Progenitor cell of endocrine pancreas (in vitro differentiated cells): ENCODE measurements at places on chromosomes 11 and 22.

- DNase-seq: no peak
Measured at GRCh38 chr22:37320726-37321677, 38.7 kb downstream of the CYTH4 start.

DNA sequence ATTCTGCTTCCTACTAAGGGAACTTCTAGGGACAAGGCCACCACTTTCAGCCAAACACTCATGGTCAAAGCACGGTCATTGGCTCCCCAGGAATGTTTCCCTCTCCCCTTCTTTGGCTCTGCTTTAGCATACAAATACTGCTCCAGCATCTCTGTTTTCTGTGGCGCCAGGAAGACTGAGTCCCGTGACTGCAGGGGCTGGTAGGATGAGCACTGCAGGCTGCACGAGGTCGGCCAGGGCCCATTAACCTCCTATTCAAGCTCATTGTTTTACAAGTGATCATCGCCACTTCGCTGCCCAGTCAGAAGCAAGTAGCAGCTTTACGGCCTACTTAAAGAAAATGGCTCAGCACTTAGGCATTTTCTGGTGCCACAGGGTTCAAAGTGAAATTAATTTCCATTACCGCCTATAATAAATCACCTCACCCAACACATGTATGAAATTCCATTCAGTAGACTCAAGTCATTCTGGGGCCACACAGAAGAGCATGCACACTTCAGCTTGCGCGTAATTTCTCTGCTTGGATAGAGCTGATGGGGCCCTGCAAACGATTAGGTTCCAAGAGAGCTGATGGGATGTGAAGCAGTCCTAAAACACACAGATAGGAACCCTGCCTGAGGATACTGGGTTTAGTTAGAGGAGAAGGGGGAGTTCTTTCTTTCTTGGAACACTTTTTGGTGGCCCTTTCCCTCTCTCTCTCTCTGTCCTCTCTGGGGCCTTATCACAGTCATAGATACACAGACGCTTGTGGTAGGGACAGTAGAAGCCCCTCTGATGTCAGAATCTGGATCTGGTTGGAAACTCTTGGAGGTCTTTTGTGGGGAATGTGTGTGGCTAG lies 173.7 kb downstream of the KIF18A start:
- no peak for DNase-seq

DNA sequence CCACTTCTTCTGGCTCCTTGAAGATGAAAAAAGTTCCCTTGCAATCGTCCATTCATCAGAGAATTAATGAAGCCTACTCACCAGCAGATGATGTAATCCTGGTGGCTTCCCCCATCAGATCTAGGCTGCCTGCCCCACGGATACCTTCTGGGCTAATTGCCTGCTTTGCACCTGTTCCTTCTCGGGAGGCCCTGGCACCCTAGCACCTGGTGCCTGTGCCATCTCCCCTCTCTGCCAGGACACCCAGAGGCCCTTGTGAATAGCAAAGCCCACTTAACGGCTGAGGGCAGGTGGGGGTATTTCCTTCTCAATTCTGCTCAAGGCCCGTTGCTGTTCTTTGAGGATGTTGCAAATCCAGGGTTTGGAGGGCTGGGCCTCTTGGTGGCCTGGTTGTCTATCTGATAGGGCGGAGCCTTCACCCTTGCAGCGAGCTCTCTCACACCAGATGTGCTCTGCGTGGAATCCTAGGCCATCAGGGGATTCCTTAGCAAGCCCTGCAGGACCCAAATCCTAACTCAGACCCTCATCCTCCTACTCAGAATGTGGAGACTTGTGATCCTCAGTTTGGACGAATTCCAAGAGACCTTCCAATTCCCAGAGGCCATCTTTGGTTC lies at the start of gene LMO2:
LMO2 (minus strand) TSS at position 363 of the 614 bp plus-strand sequence. CDS start 22,360 bp downstream, outside the sequence.
- no peak for DNase-seq

GRCh38 chr11:128694618-128695481 lies 978 bp downstream of the FLI1 start:
- no peak for DNase-seq

DNA sequence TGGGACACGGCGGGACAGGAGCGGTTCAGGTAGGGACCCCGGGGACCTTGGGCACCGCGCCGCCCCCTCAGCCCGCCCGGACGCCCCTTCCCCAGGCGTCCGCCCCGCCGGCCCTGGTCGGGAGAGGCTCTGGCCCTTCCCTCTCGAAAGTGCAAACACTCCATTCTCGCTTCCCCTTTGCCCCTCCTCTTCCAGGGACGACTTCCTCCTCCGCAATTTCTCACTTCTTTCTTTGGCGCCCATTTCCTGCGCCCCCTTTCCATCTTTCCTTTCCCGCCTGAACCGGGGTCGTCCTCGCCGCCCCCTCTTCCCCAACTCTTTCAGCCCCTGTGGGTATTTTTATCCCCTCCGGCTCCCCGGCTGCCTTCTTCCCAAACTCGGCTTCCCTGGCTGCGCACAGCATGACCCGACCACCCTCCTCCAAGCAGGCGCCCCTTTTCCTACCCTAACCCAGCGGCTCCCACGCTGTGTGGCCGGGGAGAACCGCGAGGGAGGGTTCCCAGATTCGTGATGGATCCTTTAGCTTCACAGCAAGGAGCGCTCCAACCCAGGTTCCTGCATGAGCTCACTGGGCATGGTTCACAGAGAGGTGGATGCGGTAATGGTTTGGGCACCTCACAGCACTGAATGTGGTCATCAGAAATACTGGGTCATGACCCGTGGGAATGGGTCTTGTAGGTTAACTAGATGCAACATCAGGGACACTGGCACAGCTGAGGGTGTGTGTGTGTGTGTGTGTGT lies 689 bp downstream of the RAB39A start:
- DNase-seq: peak; percentile 12

- no peak for DNase-seq
Measured at GRCh38 chr22:44330188-44330743, 17.5 kb upstream of the SHISAL1 start.

GRCh38 chr11:64643256-64643881 lies 52.3 kb downstream of the SLC22A12 start:
- no peak for DNase-seq

DNA sequence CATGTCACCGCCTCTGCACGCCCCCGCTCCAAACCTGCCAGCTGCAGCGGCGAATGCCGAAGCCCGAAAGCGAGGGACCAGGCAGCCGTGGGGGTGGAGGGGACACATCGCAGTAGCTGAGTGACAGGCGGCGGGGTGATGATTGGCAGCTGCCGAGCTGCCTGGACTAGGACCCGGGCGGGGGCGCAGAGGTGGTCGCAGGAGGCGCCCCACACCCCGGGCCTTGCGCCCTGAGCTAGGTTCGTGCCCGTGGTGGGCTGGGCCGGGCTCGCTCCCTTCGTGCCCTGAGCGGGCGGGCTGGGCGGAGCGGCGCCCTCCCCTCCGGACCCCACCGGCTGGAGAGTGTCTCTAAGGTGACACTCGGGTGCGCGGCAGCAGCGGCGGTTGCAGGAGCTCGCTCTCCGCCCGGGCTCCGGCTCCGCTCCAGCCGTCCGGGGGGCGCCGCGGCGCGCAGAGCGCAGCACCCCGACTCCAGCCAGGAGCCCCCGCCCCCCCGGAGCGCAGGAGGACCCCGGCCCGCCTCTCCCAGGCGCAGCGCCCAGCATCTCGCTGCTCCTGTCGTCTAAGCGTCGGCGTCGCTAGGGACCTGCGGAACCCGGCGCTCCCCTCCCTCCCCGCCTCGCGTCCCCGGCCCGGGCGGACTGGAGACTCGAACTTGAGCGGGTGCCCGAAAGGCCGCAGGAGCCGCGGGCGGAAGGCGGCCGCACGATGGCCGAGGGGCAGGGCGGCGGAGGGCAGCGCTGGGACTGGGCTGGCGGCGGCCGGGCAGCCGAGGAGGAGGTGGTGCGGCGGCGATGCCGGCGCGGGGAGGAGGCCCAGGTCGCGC lies 14.5 kb upstream of the DGKZ start:
- no peak for DNase-seq

DNA sequence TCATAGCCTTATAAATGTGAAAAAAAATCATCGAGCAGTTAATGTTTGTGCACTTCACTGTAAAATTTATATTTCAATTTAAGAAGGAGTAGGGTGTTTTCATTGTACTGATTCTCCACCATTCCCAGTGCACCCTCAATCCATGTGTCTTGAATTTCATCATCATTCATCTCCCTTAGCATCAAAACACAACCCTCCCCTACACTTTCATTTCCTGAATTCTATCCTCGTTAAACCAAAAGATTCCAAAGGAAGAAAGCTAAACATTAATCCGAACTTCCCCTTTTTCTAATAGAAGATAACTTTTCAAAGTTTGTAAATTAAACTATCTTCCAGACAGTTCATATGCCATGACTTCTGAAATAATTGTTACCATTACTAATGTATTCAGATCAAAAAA lies 34.1 kb upstream of the OR8B8 start:
- DNase-seq: no peak

DNA sequence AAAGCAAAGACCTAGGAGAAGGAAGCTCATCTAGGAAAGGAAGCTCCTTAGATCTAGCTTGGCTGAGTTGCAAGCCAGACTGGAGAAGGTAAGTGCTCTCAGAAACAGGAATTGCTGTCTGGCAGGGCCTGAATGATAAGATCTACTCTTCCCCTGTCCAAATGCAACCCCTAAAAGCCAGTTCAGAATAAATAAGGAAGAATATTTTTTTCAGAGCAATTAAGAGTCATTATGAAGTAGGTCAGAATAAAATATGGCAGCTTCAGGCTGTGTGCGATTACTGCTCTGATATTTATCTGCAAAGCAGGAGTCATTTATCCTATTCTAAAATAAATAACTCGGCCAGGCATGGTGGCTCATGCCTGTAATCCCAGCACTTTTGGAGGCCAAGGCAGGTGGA lies 82.1 kb downstream of the PIWIL4 start:
- no peak for DNase-seq

DNA sequence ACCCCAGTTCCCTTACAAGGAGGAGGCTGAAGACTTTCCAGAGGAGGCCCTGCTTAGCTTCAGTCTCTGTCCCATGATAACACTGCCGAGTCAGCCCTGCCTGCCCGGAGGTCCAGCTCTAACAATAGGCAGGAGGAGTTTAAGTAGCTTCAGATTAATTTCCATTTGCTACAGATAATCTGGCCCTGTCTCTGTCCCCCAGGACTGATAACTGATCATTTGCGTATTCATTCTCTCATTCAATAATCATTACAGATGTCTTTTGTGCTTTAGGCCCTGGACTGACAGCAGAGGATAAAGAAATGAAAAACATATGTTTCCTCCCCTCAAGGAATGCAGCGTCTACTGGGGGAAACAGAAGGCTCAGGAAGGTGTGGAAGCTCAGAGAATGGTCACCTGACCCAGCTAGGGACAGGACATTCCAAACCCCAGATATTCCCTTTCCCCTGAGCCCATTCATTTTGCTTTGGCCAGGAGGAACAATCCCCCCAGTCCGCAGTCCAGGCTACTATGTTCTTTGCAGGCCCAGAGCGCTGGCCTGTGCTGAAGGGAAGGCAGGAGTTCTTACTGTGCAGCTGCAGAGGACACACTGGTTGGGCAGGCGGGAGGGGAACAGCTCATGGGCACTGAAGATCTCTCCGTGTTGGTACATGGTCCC lies 20.8 kb downstream of the CHRDL2 start:
- no peak for DNase-seq

DNA sequence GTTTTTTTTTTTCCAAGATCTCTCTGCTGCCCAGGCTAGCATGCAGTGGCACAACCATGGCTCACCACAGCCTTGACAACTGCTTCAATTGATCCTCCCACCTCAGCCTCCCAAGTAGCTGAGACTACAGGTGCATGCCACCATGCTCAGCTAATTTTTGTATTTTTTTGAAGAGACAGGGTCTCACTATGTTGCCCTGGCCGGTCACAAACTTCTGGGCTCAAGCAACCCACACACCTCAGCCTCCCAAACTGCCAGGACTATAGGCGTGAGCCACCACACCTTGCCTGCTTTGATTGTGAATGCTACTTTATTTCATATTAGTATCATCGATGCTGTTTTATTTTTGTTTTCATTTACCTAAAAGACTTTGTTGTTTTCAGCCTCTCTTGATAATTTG lies 81.5 kb upstream of the GNAZ start:
- DNase-seq: no peak

DNA sequence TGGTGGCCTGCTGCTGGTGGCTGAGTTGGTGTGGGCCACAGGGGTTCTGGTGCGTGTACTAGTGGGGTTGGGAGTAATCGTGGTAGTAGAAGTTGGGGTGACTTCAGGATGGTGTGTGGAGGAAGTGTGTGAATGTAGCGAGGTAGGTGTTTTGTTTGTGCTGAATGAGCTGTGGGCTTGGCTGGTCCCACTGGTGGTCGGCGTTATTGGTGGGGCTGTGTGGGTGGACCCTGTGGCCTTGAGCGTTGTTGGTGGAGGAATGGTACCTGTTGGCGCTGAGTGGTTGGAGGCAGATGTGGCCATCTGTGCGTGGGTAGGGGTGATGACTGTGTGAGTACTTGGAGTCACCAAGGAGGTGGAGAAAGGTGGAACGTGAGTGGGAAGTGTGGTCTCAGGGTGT lies 18.4 kb downstream of the MUC6 start:
- no peak for DNase-seq

DNA sequence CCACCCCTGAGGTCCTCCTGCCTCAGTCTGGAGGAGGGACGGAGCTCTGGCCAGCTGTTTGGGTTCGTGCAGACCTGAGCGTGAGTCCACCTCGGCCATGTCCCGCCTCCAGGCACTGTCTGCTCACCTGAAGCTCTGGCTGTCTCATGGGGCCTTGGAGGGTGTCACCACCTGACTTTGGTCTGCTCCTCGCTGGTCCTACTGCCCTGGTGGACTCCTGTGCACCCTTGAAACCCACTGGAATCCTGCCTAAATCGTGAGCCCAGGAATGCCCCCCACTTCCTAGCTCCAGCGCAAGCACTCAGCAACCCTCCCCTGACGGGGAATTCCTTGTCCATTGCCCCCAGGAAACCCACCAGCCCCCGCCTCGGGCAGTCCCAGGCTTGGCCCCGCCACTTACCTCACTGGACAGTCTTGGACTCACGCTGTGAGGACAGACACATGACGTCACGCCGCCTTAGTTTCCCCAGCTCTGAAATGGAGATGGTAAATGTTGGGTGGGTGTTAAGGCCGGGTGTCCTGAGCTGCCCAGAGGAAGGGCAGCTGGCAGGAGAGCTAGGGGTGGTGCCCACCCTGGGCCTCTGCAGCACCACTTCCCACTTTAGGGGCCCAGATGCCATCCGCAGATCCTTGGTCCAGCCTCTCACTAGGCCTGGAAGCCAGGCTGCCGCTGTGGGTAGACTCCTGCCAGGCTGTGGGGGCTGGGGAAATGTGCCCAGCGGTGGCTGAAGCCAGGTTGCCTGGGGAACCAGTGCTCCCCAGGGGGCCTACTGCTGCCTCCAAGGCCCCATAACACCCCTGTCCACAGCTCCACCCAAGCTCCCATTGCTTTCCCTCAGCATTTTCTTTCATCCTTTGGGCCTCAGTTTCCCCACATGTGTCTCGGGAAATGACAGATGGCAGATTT lies 18.2 kb upstream of the TBX1 start:
- no peak for DNase-seq

GRCh38 chr11:82776377-82776776 lies 42.7 kb upstream of the FAM181B start:
- DNase-seq: no peak

- DNase-seq: no peak
Measured at GRCh38 chr22:43951391-43951790, 3.9 kb upstream of the SAMM50 start.

GRCh38 chr11:76174330-76174729 lies 32.0 kb downstream of the WNT11 start:
- DNase-seq: no peak

- DNase-seq: no peak
Measured at GRCh38 chr11:134801570-134801969, 389.5 kb upstream of the B3GAT1 start.

GRCh38 chr11:118612378-118612777 lies 5.0 kb downstream of the PHLDB1 start:
- no peak for DNase-seq
